Activated T-cell treated with anti-CD3 and anti-CD28 coated beads, Interleukin-2, amount 50 U/mL, for 48 hours (primary cell): ENCODE measurements at places on chromosomes 16 and 17.

- DNase-seq: no peak
Measured at GRCh38 chr16:49443576-49443975, 70.0 kb downstream of the C16orf78 start.

DNA sequence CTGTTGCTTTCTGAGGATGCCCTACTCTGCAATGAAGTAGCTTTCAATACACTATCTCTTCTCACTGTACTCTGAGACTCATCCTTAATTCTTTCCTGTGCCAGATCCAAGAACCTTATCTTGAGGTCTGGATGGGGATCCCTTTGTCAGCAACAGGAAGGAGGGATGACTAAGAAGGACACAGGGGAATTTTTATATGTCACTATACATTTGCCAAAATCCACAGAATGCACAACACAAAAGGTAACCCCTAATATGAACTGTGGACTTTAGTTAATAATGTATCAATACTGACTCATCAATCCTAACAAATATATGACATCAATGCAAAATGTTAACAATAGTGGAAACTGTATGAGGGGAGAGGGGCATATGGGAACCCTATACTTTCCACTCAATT, 4.7 kb upstream of the RBBP6 start:
- DNase-seq: no peak

DNA sequence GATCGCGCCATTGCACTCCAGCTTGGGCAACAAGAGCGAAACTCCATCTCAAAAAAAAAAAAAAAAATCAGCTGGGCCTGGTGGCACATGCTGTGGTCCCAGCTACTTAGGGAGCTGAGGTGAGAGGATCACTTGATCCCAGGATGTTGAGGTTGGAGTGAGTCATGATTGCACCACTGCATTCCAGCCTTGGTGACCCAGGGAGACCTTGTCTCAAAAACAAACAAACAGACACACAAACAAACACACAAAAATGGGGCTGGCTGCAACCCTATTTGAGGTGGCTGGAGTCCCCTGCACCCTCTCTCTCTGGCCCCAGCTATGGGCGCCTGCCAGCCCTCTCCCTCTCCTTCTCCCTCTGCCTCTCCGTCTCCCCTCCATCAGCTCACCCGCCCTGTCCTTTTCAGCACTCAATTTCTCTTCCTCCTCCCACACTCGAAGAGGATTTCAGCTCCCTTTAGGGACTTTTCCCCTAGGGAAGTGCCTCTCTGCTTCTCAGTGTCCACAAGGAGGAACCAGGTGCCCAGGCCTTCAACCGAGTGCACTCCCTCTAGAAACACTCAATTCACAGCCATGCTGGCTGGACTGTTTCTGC, 17.5 kb upstream of the TFAP4 start:
- no peak for DNase-seq

DNA sequence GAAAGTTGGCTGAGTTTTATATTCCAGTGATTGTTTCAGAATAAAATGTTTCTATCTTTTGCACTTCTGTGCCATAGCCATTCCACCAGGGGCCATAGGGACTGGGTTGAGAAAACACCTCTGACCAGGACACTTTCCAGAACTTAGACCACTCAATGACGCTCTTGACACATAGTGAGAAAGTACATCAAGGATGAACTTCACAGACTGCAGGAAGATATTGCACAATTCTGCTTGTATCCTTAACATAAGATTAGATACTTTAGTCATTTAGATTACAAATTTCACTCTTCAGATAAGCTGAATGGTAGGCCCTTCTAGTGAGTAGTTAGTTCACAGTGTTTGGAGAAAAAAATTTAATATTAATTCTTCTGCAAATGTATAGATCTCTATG, 13.0 kb upstream of the MPHOSPH6 start:
- no peak for DNase-seq

DNA sequence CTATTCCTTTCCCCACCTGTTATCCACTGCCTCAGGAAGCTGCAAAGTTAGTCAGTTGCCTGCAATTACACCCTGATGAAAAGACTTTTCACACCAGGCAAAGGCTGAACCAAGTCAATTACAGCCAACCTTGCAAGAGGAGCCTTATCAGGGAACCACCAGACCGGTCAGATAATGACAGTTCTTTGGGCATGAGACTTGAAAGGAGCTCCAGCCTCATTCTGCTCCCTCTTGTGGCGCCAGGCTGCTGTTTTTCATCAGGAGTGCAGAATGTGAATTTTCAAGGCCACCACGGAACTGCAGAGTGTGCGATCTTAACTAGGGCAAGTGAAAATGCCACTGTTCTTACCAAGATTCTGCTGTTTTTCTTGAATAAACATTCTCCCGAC, 22.5 kb downstream of the DNAI2 start:
- DNase-seq: peak; percentile 56

DNA sequence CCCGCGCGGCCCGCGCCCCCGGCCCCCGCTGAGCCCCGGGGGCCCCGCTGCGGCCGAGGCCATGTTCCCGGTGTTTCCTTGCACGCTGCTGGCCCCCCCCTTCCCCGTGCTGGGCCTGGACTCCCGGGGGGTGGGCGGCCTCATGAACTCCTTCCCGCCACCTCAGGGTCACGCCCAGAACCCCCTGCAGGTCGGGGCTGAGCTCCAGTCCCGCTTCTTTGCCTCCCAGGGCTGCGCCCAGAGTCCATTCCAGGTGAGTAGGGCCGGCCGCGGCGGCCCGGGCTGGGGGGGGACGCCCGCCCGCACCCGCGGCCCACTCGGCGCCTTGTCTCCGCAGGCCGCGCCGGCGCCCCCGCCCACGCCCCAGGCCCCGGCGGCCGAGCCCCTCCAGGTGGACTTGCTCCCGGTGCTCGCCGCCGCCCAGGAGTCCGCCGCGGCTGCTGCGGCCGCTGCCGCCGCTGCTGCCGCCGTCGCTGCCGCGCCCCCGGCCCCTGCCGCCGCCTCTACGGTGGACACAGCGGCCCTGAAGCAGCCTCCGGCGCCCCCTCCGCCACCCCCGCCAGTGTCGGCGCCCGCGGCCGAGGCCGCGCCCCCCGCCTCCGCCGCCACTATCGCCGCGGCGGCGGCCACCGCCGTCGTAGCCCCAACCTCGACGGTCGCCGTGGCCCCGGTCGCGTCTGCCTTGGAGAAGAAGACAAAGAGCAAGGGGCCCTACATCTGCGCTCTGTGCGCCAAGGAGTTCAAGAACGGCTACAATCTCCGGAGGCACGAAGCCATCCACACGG, 504 bp downstream of the MAZ start:
- peak; percentile 80 for DNase-seq

- no peak for DNase-seq
Measured at GRCh38 chr17:19304209-19304608, 58.3 kb downstream of the B9D1 start.

- DNase-seq: no peak
Measured at GRCh38 chr16:88908307-88908706, 41.8 kb upstream of the PABPN1L start.

- no peak for DNase-seq
Measured at GRCh38 chr16:85574672-85575475, 38.2 kb upstream of the GSE1 start.

DNA sequence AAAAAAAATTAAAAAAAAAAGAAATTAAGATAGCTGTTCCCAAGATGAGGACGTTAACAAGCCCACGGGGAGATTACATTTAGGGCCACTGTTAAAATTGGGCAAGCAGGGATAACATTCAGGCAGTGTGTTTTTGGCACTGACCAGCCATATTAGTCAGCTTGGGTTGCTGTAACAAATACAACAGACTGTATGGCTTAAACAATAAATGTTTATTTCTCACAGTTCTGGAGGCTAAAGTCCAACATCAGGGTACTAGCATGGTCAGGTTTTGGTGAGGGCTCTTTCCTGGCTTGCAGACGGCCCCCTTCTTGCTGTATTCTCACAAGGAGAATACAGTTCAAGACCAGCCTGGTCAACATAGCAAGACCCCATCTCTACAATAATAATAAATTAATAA, 31.3 kb downstream of the ARSG start:
- DNase-seq: no peak

GRCh38 chr16:66918803-66919568, at the start of gene CDH16:
CDH16 (minus strand) TSS chr16:66918885; CDS start chr16:66918065, 820 bp downstream.
- no peak for DNase-seq

- DNase-seq: no peak
Measured at GRCh38 chr17:16171613-16172012, 43.7 kb downstream of the NCOR1 start.

- no peak for DNase-seq
Measured at GRCh38 chr16:14087590-14088154, 16.6 kb downstream of the MRTFB start.

DNA sequence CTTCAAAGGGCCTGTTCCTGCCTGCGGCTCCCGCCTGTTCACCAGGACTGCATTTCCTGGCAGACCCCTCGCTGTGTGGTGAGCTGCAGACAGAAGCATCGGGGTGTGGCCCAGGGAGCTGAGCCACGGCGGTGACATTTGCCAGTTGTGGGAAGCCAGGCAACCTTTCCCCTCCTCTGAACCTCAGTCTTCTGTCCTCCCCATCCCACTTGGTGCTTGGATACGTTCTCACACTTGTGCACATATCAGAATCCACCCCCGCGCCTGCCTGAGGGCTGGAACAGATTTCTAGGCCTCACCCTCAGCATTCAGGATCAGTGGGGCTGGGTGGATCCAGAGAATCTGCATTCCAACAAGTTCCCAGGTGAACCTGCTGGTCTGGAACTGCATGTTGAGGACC, 63.5 kb downstream of the CRISPLD2 start:
- DNase-seq: no peak

DNA sequence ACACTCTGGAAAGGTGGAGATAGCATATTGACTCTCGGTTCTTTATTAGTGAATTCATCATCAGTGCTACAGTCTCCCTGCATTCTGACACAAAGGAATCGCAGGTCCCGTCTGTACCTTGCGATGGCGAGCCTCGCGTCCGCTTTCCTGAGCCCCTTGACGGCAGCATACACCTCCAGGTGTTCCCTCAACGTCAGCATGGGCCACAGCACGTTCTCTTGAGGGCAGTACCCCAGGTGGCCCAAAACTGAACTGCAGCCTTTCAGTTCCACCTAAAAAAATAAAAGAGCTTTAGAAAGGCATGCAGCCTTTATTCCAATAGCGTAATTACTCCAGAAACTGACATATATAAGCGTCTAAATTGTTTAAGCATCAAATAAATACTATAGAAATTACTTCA, 24.2 kb upstream of the ABCA9 start:
- no peak for DNase-seq

GRCh38 chr16:68954911-68955635, 111.7 kb downstream of the TANGO6 start:
- no peak for DNase-seq

- DNase-seq: no peak
Measured at GRCh38 chr17:76920364-76921139, 52.3 kb downstream of the MGAT5B start.

DNA sequence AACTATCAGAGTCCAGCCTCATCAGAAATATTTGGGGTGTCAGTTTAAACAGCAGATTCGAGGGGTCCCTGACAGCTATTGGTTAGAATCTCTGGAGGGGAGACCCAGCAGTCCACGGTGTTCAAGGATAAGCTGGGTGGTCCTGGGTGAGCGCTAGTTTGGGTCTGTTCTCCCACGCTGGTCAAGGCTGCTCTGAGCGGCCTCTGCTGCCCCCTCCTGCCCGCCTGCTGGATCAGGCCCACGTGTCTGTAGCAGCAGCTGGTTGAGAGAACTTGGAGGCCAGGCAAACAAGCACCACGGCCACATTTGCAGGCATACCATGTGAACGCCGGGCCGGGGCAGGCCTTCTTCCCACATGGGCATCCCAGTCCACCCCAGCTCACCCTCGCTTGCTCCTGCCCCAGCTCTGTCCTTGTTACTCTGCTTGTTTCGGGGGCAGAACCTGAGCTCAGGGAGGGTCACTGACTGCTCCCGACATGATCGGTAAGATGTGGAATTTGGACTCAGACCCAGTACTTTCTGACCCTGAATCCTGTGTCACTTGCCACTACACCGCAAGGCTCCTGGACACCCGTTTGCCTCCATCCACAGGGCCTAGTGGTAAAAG, 7.4 kb downstream of the FOXF1 start:
- no peak for DNase-seq

DNA sequence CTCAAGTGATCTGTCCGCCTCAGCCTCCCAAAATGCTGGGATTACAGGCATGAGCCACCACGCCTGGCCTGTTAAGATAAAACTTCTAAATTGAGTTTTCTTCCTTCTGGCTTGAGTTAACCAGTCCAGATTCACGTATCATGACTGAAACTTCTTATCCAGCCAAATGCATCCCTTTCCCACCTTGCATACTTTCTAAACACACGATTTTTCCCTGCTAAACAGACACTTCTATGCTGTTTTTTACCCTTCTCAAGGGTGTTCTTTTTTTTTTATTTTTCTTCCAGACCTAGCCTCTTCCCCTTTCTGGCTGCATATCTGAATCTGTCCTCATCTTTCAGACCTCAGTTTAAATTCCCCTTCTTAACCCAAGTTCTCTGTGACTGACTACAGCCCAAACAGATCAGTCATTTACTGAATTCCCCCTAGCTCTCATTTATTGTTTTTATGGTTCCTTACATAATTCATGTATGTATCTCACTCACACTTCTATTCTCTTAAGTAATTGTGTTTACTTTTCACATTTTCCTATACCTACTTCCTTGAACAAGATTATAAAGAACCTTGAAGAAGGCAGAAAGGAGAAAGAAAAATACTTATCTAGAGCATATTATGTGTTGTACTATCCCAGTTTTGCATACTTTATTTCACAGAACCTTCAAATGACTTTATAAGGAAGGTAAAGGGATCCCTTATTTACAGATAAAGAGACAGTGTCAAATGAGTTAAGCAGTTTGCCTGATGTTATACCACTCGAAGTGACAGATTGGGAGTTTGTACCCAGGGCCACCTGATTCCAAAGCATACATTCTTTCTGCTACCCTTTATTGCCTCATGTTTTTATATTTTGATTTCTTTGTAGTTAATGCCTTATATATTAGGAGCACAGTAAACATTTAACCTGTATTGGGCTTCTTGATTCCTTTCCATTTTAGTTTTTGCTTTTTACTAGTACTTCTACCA, 5.2 kb downstream of the EVI2B start:
- no peak for DNase-seq
